ENCODE measurements at places on chromosomes 5 and 9.

DNA sequence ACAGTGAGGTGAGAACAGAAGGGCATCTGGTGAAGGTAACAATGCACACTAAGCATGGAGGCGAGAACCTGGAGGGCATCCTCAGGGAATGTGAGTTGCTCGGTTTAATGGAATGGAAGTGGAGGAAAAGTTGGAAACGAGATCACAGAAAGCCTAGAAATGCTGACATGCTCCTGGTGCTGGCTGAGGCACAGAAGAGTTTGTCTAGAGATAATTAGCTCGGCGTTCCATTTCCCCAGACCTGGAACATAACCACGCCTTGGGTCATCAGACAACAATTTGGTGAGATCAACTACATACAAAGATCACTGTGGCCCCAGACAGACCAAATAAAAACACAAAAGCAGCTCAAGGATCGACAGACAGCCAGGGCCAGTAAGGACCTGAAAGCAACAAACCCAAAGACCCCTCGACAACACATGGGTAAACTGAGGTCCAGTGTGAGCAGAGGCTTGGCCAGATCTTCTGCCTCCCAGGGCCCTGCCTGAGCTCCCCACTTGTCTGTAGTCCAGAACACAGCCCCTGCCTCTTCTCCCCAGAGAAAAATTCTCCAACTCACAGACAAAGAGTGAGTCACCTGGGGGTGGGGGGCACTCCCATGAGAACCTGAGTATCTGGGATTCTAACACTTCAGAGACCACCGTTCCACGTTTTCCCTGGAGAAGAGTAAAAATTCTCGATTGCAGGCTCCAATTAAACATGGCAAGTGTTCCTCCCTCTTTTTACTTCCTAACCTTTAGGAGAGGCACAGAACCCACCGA lies 52.5 kb downstream of the SHB start:
- DNase-seq: peak; percentile 66

DNA sequence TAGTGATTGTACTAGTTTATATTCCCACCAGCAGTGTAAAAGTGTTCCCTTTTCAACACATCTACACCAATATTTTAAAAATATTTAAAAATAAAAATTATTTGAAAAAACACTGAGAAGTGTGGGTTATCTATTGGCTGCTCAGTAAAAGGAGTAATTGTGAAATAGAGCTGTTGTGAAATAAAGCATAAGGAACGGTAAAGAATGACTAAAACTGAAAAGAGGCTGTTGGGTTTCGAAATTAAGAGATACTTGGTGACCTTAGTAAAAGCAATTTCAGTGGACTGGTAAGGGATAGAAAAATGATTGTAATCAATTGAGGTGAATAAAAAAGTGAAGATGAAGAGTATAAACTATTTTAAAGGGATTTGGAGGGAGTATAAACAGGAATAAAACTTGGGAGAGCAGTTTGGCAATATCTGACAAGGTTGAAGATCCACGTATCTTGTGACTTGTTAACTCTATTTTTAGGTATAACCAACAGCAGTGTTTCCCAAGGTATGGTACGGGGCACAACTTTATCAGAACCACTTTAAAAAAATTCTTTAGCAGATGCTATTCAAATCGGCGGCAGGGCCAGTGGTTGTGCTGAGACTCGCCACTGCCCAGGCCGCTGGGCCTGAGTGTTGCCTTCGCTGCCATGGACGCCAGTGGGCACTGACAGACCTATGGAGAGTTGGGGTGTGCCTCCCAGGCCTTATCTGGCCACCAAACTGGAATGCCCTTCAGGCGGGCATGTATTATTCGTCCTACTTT lies 63.3 kb downstream of the TMEM38B start:
- no peak for DNase-seq

- no peak for DNase-seq
These were observed 201.7 kb upstream of the ZNF618 start for GRCh38 chr9:113674436-113674835.

DNA sequence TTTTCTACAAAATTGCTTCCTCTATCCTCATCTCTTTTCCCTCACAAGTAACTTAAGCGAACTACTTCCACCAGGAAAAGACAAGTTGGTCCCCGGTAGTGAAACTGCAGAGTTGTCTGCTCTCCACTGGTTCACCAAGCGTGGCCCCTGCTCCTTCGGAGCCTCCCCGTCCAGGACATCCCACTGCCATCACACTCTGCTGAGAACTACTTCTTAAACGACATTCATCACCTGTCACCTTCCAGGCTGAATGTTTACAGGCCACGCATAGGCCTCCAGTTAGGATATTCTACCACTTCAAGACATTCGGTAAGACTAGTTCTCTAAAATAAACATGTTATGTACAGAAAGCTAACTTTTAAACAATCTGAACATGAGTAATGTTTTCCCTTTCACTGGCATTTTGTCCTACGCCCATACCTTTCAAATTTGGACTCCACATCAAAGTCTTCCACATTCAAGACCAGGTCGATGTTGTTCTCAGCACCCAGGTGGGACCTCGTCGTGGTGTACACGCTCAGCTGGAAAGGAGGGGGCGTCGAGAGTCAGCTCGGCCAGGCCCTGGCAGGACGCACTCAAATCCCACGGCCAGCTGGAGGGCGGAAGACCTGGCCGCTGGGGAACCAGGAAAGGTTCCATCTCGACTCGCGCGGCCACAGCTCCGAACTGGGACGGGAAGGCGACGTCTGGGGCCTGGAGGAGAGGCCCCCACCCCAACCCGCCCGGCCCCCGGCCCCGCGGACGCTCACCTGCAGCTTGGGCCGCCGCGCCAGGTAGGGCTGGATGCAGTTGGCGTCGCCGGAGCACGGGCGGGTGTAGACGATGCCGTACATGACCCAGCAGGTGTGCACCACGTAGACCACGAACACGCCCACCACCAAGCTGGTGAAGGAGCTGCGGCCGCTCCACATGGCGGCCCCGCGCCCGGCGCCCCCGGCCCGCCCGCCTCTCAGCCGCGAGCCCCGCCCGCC lies 683 bp downstream of the CLPTM1L start:
- no peak for DNase-seq

- DNase-seq: peak; percentile 61
These were observed 104.3 kb upstream of the MAP3K1 start for GRCh38 chr5:56710826-56711590.

DNA sequence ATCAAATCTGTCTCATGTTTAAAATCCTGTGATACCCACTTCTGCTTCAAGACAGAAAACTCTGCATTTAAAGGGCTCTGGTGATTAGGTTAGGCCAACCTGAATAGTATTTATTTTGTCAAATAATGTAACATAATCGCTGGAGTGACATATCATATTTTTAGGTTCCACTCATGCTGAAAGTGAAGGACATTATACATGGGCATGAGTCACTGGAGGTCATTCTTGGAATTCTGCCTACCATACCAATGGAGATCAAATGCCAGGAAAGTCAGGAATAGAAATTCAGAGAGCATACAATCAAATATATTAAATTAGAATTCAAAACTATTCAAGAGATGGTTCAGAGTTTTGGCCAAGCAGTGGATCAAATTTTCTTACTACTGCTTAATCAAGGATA lies 97.1 kb upstream of the PRSS3 start:
- DNase-seq: no peak

DNA sequence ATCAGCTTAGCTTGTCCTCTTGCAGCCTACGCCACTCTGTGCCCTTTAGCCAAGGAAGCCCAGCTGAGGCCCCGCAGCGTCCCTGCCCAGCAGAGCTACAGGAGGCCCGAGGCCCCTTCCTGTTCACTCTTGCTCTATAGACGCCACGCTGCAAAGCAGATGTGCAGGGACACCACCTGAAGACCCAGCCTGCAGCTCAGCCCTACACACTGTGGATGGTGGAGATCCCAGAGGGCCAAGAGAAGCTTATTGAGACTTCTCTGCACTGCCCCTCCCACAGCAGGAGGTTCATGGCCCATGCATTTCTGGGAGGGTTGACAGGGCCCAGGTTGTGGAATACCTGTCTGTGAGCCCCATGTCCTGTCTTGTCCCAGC lies 33.6 kb downstream of the IRF1 start:
- no peak for DNase-seq
